ENCODE measurements at places on chromosomes 2 and 18. TPM values are rescaled to one million over a fixed set of nuclear protein-coding genes. Genes with fewer than 3 reads are reported as not detected.

Gene NCKAP5
- not detected for total RNA-seq

Gene NEB
- 0.09 TPM for total RNA-seq

Gene ONECUT2
- total RNA-seq: not detected

DNA sequence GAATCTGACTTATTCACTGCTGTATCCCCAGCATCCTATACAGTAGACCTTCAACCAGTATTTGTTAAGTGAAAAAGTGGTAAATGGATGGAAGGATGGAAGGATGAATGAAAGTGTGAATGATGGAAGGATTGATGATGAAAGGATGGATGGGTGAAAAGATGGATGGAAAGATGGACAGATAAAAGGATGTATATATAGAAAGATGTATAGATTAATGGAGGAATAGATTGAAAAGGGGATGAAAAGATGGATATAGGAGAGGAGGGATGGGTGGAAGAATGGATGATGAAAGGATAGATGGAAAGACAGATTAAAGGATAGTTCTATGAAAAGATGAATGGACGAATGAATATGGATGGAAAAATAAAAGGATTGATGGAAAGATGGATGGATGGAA is 50.0 kb downstream of the PSD4 start:
- no peak for DNase-seq

DNA sequence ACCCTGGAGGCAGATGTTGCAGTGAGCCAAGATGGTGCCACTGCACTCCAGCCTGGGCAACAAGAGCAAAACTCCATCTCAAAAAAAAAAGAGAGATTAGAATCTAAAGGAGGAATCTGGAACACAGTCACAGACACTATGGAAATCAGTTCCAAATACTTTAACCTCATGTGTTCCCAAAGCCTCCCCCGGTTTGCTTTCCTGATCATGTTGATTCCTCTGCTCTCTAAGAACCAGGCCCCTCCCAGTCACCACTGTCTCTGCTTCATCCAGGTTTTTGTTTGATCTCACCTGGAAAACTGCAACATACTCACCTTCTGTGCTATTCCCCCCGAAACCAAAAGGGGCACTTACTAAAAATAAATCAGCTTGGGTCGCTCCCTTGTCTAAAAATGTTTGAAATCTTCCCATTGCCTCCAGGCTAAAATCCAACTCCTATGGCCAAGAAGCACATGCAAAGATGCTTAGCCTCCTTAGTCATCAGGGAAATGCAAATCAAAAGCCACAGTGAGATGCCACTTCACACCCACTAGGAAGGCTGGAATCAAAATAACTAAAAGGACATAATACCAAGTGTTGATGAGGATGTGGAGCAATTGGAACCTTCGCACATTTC is 6.2 kb upstream of the NEU2 start:
- no peak for DNase-seq

GRCh38 chr18:74582642-74583041 is 15.0 kb upstream of the ZNF407 start:
- DNase-seq: no peak

DNA sequence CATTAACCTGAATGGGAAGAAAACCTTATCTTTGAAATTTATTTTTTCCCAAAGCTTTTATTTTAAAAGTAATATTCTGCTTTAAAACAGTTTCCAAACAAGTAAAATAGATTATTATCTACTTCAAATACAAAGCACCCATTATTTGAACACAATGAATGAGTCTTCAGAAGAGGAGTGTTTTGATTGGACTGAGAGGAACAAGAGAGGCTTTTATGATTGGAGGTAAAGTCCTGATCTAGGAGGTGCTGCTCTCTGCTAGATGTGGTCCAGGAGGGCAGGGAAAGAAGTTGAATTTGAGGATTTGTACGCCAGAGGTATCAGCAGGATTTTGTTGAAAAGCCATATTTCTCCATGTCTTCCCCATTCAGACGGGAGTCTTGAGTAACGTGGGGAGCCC is 900.7 kb downstream of the SOCS6 start:
- no peak for DNase-seq

GRCh38 chr2:162477011-162477410 is 133.1 kb downstream of the GCA start:
- DNase-seq: no peak

DNA sequence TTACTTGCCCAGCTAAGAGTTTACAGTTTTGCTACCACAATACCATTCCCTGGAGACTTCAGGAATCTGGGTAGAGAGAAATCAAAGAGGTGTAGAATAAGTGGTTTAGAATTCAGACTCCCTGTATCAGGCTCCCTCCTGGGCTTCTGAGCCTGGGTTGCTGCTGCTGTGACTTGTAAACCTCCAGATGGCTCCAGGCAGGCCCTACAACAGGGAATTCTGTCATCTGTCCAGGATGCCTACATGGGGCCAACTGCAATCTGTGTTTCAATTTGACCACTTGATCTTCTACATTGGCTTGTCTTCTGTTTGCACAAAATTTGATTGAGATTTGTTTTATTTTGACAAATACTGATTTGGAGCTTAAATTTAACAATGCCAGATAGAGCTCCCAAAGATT is 183.9 kb downstream of the RAD51AP2 start:
- no peak for DNase-seq

DNA sequence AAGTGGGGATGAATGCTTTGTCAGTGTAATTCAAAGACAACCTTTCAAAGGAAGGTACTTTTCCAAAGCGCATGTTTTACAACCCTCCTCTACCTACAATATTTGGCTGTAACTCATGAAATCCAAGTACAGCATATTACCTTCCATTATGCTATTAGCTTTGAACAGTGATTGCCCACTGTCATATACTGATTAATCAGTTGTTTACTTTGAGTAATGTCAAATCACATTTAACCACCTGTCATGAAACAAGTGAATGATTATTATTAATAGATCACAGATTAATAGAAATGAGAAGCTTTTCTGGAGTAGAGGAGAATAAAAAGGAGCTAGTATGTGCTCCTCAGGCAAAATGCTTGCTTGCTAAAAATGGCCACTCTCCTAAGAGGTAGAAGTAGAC is 150.5 kb upstream of the SMAD7 start:
- no peak for DNase-seq

DNA sequence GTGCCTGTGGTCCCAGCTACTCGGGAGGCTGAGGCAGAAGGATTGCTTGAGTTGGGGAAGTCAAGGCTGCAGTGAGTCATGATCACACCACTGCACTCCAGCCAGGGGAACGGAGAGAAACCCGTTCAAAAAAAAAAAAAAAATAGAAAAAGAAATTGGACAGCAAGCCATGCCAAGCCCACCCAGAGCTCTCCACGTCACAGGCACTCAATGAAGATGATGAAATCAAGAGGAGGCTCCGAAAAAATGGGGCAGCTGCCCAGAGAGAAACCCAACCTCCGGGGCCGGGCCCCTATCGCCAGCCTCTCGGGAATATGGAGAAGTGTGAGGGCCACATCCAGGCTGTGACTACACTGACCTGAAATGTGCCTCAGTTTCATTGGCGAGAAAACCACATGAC is 40.0 kb downstream of the BIN1 start:
- no peak for DNase-seq

DNA sequence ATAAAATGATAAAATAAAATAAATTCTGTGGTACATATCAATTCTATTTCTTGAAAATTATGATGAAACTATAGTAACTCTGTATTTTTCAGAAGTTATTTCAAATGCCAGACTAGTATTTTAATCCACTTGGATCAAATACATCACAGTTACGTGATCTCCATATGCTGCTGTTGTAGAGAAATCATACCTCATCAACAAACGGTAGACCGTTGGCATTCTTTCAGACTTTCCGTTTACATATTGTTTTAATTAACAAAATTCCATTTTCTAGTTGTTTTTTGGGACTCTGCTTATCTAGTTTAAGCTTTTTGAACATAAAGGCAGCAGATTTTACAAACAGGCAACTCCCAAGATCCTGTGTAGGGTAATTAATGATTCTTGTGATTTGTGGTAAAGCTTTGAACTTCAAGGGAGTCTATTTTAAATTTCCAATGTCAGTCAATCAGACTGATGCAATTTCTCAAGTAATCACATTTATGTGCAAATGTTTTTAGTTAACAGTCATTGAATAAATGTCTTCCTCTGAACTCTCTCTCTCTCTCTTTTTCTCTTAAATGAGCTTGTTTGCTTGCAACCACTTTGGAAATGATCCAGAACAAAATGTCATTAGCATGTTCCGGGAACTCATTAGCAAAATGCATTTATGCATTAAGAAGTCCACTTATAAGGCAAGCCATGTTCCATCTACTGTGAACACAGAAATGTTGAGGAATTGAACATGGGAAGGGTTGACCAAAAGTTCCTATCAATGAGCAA is 31.8 kb downstream of the NYAP2 start:
- DNase-seq: no peak

- DNase-seq: no peak
These were observed 95.0 kb downstream of the CDH19 start for GRCh38 chr18:66508937-66509336.

DNA sequence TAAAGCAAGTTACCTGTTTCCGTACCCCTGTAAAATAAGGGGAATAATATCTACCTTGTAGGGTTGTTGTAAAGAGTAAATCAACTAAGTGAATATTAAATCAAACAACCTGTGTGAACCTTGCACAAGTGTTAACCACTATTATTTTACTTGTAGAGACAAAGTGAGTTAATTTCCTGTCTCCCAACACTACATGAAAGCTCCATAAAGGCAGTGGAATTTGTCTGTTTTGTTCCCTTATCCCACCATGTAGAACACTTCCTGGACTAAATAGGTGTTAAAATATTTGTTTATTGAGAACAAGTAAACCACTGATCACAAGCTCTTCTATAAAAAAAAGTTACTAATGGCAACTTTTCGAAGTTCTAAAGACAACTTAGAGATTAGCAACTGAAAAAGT is 3.3 kb downstream of the ARL5A start:
- no peak for DNase-seq

DNA sequence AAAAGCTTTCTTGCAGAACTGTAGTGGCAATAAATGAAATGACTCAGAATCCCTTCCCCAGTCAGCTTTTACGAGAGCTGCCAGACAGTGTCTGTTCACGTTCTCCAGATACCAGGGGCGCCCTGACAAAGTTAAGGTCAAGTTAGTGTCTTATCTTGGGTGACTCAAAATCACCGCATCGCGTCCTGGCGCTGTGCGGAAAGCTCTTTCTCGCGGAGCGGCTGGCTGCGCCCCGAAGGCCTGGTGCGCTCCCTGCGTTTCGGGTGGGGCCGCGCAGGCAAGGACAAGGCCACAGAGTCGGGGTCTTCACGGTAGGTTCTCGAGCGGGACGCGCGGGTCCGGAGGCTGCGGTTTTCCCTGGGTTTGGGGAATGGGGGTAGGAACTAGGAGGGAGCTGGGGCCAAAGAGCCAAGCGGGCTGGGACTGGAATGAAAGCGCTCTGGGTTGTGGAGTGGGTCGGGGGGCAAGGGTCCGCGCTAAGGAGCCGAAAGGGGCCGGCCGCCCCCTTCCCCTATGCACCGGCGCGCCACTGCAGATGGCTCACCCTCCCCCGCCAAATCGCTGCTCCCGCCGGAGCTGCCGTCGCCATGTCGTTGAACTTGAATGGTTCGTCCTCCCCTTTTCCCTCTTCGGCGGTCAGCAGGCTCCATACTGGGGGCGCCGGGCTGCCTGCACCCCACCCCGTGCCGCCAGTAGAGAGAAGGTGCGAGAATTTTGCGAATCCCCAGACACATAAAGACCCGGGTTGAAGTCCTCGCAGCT is 2.6 kb upstream of the HOXD11 start:
- no peak for DNase-seq

DNA sequence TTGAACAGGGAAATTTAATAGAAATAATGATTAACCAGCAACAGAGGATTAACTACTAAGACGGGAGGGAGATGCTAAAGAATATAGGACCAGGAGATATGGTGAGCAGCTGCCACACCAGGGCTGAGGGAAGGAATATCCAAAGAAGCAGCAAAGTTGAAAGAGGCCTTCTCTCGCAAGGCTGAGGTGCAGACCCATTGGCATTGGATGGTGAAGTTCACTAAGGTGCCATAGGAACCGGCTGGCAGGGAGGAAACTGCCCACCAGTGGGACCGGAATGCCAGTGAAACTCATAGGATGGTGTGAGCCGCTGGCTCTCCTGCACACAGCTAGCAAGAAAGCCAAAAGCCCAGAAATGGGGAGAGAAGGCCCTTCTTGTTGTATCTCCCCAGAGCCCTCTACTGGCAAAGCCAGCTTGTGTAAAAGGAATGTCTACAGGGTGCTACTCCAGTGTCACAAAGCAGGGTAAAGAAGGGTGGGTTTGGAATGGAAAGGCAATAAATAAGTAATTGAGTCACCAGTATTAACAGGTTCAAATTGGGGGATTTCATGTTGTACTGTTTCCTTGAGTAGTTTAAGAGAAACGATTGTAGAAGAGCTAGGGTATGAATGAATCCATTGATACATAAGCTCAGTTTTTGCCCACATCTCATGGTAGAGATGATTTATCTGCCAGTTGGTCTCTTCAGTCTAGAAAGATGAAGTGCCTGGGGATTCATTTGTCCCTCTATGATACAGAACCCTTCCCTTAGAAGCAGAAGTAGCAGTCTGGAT is 36.0 kb downstream of the FARP2 start:
- DNase-seq: peak; percentile 69

- no peak for DNase-seq
These were observed 368.6 kb upstream of the TFPI start for GRCh38 chr2:187922846-187923245.

GRCh38 chr2:214104219-214104618 is 306.6 kb upstream of the VWC2L start:
- no peak for DNase-seq

DNA sequence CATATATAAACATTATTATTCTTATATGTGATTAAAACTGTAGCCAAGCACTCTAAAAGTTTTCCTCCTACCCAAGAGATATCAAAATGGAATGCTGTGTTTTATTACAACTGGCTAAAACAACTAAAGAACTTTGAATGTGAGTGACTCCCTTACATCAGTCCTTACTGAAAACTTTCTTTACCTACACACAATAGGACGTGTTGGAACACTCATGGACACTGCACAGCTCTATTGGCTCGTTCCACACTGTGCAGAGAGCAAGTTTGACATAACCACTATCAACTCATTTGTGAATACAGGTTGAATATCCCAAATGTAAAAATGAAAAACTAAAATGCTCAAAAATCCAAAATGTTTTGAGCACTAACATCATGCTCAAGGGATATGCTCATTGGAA is 650.6 kb downstream of the SLC4A3 start:
- no peak for DNase-seq

- no peak for DNase-seq
These were observed 312.4 kb upstream of the TCF4 start for GRCh38 chr18:55900380-55900779.

GRCh38 chr2:169562519-169562918 is 11.1 kb downstream of the FASTKD1 start:
- no peak for DNase-seq

Data from activated CD4-positive, alpha-beta T cell treated with anti-CD3 and anti-CD28 coated beads, Interleukin-2, amount 10 ng/mL, durations not matched to agents 24 days and 14 days (primary cell).